ENCODE measurements at places on chromosomes 1 and 21.

DNA sequence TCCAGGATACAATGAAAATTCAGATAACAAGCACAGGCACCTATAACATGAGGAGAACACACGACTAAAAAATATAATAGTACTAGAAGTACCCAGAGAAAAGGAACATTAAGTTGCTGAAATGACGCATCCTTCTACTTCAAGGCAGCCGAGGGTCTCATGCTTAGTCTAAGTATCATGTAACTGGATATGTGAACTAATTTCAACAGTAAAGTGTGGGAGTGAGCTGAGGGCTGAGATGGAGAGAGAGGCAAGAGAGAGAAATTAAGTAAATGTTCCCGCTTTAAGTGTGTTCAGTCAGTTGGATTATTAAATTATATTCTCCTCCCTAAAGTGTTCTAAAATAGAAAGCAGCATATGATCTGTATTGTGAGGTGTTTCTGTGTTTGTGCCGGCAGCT is 152.2 kb upstream of the KRTAP19-8 start:
- DNase-seq: no peak

- no peak for DNase-seq
These were observed 99.7 kb downstream of the PAX7 start for GRCh38 chr1:18730321-18730720.

DNA sequence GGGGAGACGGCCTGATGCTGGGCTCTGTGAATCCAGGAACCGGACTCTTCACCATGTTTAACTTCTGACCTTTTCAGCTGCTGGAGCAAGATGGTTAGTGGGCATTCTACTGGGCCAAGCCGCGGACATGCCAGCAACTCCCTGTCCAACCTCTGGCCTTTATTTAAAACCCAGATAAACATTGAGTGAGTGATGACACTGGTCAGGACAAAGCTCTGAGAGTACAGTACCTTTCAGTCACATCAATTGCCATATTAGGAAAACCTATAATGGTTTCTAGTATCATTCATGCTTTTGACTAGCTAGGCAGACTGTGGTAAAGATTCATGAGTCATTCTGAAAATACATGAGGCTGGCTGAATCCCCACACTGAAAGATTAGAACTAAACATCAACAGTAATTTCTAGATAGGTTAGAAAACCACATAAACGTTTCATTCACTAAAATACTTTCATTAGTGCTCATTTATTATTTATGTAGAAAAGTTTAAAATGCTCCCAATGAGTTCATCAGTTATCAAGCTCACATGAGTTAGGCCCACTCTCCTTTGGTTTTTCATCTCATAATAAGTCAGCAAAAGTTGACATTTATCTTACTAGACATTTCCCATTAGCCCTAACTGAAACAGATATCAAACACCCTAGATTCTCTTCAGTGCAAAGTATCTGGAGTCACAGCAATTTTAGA is 7.1 kb upstream of the ACTA1 start:
- DNase-seq: no peak

DNA sequence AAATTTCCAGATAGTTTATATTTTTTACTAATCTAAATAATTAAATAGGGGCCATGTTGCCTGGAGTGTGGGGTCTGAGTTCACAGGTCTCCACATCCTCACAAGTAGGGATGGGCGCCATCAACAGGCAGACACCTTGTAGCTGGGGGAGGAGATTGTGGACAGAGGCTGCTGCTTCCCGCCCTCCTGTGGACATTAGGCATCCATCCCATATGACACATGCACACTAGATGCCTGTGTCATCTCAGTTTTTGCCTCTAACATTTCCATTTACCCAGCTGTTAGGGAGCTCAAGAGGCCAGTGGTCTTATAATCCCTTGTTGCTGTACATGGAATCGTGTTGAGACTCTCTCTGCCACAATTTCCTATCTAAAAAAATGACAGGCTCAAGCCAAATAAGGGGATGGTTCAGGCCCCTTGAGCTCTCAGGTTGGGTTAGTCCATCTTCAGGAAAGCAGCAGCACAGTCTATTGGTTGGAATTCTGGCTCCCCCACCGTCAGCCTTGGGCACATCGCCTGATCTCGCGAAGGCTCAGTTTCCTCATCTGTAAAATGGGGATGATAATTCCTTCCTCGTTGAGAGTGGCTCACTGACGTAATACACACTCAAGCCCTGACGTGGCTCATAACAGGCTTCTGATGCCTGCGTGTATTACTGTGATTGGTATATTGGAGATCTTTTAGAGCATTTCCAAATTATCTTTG is 13.6 kb downstream of the LHX4 start:
- DNase-seq: no peak

DNA sequence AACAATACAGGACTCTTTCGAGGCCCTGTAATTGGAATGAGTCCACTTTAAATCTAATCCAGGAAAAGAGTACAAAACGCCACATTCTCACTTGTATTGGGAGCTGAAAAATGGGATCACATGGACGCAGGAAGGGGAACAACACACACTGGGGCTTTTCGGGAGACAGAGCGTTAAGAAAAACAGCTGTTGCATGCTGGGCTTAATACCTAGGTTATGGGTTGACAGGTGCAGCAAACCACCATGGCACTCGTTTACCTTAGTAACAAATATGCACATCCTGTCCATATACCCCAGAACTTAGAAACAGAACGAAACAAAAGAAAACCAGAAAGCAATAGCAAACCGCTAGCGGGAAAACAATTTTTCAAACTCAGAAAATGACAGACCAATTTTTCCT is 1532.7 kb upstream of the TPTE start:
- peak; percentile 31 for DNase-seq

GRCh38 chr1:226989085-226989920 is 49.2 kb downstream of the COQ8A start:
- peak; percentile 24 for DNase-seq

- peak; percentile 50 for DNase-seq
These were observed 66.7 kb upstream of the ANGPTL3 start for GRCh38 chr1:62530516-62531154.
